ENCODE measurements at places on chromosomes 2 and 18.

GRCh38 chr2:66127656-66128055 is 307.3 kb upstream of the MEIS1 start:
- no peak for DNase-seq

GRCh38 chr2:217652761-217653639 is 349.8 kb downstream of the TNS1 start:
- no peak for DNase-seq

GRCh38 chr2:55896633-55897032 is 26.9 kb downstream of the EFEMP1 start:
- no peak for DNase-seq

DNA sequence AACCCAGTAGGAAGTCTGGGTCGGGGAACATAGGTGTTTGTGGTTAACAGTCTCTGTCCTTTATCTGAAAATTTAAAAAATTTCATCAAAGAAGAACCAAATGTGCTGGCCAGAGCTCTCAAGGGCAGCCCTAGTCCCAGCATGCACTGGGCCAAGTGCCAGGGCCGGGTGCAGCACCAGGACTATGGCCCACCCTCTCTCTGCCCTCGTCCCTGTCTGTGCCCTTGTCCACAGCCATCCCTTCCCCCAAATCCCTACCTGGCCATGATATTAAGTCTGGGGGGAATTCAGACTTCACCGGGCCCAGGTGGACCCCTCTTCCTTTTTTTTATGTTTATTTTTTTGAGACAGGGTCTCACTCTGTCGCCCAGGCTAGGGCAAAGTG is 14.4 kb upstream of the ZFP36L2 start:
- no peak for DNase-seq

GRCh38 chr2:199452260-199452990 is 5.3 kb downstream of the SATB2 start:
- DNase-seq = no peak

GRCh38 chr2:71591044-71591443 is 137.7 kb downstream of the DYSF start:
- DNase-seq = no peak

- no peak for DNase-seq
Observed at GRCh38 chr2:230542751-230543150, 126.8 kb downstream of the SP100 start.

GRCh38 chr2:240219208-240219890 is 78.9 kb upstream of the OTOS start:
- DNase-seq = no peak

- no peak for DNase-seq
Observed at GRCh38 chr2:154556146-154556545, 142.3 kb upstream of the KCNJ3 start.

DNA sequence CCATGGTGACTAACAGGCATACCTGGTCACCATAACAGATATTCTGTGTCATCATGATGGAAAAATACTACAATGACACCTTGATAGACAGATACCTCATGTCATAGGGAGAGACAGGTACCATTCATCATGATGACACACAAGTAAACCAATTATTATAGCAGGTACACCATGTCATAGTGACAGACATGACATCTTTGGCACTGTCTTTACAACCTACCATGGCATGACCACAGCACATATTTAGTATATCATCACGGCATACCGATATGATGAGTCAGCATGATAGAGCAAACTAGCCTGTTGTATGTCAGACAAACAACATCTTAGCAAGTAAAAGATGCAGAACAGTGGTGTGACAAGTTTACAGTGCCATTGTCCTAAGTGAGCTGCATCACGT is 101.3 kb upstream of the KLHL29 start:
- DNase-seq = no peak

DNA sequence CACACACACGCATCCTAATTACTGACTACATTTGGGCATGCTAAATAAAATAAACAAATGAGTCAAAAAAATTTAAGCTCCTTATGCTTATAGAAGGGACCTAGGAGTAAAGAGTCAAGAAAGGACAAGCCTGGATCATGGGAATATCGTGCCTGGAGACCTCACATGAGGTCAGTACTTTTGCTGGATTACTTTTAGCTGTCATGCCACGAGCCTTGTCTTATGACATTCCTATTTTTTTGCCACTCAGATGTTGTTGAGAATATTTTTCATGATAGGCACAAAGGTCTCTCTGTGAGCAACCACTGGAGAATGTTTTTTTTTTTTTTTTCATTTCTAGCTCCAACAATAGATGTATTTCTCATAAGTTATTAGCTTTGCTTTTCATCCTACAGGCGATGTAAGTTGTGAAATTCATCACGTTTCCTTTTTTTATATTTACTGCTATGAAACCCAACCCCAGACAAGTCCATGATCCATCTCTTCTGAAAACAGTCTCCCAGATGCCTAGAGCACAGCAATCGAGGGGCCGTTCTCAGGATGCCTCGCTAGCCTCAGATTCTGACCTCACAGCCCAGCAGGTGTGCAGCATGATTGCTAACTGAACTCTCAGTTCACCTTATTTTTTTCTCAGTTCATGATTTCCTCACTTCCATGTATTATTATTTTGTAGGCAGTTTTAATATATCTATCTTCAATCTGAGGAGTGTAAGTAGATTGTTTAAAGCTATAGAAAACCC is 464.5 kb downstream of the IRS1 start:
- no peak for DNase-seq

DNA sequence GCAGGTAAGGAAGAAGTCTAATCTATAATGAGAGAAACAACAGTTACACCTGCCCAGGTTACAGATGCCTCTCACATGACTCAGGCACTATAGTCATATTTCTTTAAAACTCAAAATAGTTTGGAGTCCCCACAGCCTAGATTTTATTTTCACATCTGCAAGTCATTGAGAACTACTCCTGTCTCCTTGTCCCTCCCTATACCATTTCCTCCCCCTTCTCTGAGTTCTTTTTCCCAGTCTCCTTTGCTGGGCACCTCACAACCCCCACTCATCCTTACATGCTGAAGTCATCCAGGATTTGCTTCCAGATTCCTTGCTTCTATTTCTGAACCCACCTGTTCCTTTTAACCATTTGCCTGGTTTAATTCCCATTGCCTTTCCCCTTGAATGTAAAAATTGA is 73.1 kb upstream of the KCNE4 start:
- no peak for DNase-seq

GRCh38 chr2:122471753-122472152 is 716.3 kb downstream of the TSN start:
- DNase-seq = no peak

DNA sequence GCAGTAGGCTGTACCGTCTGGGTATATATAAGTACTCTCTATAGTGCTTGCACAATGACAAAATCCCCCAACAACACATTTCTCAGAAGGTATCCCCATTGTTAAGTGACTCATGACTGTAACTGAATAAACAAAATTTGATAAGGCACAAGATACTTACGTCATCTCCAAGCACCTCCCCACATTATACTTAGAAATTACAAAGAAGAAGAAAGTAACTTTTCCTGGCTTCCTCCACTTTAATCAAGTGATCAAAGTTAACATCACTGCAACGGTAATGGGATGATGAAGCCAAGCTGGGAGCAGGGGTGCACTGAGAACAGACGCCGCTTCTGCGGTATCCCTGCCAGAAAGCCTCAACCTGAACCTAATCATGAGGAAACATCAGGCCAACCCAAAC is 9.7 kb downstream of the TNS1 start:
- DNase-seq = no peak

DNA sequence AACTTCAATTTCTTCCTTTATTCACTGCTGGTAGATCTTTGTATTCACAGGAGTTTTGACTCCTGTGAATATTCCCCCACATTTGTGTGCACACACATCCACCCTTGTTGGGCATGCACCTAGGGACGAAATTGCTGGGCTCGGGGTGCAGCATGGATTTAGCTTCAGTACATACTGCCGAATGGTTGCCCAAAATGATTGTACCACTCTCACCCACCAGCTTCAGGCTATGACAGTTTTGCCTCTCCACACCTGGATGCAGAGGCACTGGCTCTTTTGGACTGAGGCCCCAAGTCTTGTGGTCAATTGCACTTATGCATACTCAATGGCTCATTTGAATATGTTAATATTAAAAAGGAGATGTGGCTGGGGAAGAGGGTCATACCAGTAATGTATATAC is 65.1 kb upstream of the ODC1 start:
- no peak for DNase-seq

DNA sequence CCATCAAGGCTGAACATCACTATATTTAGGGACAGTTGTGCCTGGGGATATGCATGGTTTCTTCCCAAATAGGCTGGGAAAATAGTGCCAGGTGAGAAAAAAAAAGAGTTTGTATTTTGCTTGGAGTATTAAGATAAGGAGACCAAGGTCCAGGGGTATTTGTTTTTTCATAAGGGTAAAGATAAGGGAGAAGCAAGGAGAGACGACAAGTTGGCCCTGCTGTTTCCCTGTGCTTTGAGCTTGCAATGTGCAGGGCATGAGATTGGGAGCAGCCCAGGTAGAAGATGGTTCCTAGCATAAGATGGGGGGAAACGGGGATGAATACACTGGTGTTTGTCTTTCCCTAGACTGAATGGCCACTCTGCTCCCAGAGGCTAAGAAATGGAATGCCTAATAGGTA is 8.8 kb upstream of the GPR39 start:
- no peak for DNase-seq

DNA sequence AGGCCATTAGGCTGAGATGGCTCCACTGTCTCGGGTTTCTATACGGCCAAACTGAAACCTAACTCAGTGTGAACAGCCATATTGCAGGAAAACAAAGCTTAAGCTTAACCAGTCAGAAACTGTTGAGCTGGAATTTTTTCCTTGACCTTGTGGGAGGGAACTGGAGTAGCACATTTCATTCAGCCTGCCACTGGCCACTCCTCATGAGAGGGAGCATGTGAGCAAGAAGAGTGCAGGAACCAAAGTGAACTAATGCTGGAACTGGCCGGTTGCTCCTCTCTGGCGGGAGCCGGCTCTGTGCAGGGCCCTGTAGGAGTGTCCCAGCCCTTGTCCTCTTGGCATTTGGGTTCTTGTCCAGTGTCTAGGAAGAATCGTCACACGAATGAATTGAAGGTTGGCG is 5.9 kb upstream of the POLE4 start:
- DNase-seq = no peak

GRCh38 chr2:40096360-40096759 is 317.3 kb upstream of the THUMPD2 start:
- DNase-seq = no peak

GRCh38 chr2:45009303-45009927 is at the start of gene SIX2:
Gene SIX2 (minus strand): TSS chr2:45009452. CDS start chr2:45009110, 342 bp downstream.
- no peak for DNase-seq

GRCh38 chr2:122596598-122596997 is 841.1 kb downstream of the TSN start:
- DNase-seq = no peak
